ENCODE measurements at places on chromosomes 7 and 10.

- no peak for DNase-seq
These were observed 10.1 kb upstream of the ZNF107 start for GRCh38 chr7:64655811-64656210.

DNA sequence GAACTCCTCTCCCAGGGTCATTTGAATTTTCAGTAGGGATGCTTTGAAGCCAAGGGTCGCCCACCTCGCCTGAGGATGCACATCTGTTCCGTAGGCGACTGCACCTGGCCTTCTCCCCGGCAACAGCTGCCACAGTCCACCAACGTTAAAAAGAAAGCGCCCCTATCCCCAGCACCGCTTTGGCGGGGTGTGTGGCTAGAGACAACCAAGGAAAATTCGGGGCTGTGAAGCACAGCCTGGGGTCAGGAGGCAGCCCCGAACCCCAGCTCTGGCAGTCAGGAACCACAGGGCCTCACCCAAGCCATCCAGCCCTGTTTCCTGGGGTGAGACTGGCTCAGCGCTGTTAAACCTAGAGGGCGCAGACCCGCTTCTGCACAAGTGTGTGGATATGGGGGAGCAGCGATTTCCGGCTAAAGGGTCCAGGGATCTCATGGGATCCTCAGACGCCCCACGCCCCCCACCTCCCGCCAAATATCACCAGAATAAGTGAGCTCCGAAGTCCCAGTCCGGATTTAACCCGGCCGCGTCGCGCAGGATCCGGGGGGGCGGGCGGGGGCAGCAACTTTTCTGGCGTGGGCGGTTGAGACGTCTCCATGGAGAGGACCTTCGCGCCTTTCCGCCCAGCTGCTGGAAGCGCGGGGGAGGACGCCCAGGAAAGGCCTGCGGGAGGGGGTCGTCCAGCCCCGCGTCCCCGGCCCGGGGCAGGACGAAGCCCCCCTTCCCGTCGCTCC, 822 bp downstream of the ZC3HAV1L start:
- DNase-seq: no peak

GRCh38 chr7:73758581-73759138, 11.4 kb downstream of the CLDN3 start:
- no peak for DNase-seq

DNA sequence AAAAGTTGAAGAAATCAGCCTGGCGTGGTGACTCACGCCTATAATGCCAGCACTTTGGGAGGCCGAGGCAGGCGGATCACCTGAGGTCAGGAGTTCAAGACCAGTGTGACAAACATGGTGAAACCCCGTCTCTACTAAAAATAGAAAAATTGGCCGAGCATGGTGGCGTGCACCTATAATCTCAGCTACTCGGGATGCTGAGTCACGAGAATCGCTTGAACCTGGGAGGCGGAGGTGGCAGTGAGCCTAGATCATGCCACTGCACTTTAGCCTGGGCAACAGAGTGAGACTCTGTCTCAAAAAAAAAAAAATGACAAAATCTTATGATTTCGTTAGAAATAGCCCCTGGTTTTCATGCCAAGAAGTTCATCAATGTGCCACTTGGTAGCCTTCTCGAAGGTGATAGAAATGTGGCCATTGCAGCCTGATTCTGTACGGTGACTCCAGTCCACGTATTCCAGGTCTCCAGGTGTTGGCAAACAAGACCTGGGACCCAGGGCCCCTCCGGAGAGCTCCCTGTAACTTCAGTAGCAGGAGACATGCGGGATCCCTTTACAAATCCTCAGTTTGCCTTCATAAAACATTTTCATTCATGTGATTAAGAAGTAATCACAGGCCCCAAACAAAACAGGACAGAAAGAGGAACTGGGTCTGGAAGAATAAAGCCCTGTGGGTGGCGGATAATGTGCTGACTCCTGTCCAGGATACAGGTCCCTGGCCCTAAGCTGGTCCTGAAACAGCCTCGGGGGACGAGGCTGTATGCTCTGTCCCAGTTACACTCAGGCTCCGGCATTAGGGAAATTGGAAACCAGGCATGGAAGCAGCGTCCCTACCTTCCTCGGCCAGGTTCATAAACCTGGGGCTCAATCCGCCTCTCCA, 207.3 kb upstream of the SH2B2 start:
- DNase-seq: no peak

- no peak for DNase-seq
These were observed 376.8 kb downstream of the EXOC4 start for GRCh38 chr7:133629701-133630100.

- DNase-seq: no peak
These were observed 240.3 kb downstream of the GATA3 start for GRCh38 chr10:8294779-8295178.

DNA sequence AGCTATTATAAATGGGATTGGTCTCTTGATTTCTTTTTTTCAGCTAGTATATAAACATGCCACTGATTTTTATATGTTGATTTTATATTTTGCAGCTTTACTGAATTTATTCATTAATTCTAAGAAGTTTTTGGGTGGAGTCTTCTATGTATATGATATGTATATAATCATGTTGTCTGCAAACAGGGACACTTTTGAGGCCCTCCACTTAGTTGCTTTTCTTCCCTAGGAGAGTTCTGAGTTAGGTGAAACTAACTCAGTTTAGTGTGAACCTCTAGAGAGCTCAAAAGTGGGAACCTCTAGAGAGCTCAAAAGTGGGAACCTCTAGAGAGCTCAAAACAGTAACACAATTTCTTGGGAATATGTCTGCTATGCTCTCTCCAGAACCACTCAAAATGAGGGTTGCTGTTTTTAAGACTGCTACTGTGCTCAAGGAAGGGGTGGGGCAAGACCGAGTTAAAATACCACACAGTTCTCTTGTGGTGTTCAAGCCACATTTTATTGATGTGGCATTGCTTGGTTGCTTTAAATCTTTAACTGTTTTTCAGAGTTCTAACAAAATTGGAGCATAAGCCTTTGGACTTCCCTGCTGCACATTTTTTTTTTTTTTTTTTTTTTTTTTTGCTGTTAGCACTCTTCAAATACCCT, 13.2 kb downstream of the CCDC7 start:
- no peak for DNase-seq

DNA sequence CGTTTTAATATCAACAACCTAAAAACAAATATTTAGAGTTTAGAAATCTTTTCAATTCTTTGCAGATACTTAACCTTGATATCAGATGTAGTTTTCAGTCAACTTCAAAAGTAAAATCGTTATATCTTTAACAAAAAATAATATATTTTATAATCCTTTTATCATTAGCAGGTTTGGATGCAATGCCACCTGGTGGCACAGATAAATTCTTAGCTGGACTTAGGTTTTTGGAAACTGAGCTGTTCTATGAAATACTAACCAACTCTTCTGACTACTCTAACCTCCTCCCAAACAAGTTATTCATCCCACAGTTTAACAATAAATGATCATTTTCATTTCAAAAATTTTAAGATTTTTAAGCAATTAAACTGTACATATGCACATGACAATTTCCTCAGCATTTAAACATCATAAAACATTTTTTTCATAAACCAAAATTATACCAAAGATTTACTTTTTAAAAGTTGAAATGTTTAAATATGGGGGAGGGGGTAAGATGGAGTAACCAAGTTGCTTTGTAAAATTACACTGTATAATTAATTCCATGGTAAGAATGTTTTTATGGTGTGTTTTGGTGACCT, 56.9 kb downstream of the HIBADH start:
- DNase-seq: no peak

DNA sequence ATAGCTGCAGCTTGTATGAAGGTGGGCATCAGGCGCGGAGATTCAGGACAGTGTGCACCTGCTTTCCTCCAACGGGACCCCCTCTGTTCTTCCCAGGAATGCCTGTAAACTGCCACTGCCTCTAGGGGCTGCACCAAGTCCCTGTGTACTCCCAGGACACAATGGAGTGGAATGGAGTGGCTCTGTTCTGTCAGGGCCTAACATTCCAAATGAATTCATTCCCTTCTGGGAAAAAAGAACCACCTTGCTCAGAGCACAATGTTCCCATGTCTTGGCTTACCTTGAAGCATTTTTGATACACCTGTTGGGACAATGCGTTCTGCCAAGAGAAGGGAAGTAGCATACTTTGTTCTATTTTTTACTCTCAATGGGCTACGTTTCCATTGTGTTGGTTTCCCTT, 339.4 kb downstream of the FRMD4A start:
- no peak for DNase-seq

GRCh38 chr7:5357951-5358350, 65.7 kb downstream of the TNRC18 start:
- DNase-seq: no peak

- DNase-seq: no peak
These were observed at the start of gene HTRA1 for GRCh38 chr10:122461367-122461728. HTRA1 (plus strand) TSS chr10:122461553; CDS start chr10:122461653, 100 bp downstream.

DNA sequence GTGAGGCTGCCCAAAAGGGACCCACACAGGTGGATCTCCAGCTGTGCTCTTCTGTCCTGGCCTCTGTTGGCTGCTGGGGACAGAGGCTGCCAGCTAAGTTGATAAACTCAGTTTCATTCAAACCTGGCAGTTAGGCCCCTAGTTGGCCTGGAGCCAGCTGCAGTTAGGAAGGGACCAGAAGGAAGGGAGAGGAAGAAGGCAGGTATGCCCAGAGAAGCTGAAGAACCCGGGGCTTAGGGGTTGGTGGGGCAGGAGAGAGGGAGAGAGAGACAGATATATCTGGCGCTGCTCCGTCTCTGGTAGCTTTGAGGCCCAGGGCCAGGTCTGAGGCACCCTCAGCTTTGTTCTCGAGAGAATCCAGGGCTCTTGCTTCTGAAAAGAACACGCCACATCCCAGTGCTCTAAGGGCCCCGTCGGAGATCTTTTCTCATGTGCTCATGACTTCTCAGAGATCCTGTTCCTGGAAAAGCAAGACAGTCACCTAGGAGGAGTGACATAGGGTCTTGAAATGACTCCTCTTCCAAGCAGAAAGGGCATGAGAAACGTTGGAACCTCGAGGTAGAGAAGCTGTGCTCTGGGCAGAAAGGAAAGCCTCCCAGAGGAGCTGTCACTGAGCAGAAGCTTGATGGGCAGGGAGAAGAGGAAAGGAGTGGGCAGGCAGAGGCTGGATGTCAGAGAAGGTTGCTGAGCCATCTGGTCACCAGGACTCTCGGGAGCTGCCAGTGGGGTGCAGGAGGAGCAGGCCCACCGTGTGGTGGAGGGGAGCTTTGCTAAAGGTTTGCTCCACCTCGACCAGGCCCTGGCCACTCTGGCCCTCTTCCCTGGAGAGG, 153.6 kb downstream of the ARHGAP21 start:
- DNase-seq: no peak

GRCh38 chr10:11298116-11298515, 280.4 kb downstream of the CELF2 start:
- DNase-seq: no peak

GRCh38 chr7:30995536-30995935, 31.8 kb downstream of the GHRHR start:
- DNase-seq: no peak

GRCh38 chr10:93926613-93927012, 32.8 kb downstream of the SLC35G1 start:
- no peak for DNase-seq

- no peak for DNase-seq
These were observed 52.6 kb downstream of the PLEKHA8 start for GRCh38 chr7:30080818-30081217.

GRCh38 chr10:23111517-23112286, 16.3 kb downstream of the MSRB2 start:
- no peak for DNase-seq

- no peak for DNase-seq
These were observed 172.4 kb upstream of the NFE2L3 start for GRCh38 chr7:25979605-25980004.

GRCh38 chr10:124105045-124105444, 11.6 kb upstream of the CHST15 start:
- no peak for DNase-seq

GRCh38 chr7:372932-373791, 83.2 kb downstream of the FOXL3 start:
- DNase-seq: no peak

DNA sequence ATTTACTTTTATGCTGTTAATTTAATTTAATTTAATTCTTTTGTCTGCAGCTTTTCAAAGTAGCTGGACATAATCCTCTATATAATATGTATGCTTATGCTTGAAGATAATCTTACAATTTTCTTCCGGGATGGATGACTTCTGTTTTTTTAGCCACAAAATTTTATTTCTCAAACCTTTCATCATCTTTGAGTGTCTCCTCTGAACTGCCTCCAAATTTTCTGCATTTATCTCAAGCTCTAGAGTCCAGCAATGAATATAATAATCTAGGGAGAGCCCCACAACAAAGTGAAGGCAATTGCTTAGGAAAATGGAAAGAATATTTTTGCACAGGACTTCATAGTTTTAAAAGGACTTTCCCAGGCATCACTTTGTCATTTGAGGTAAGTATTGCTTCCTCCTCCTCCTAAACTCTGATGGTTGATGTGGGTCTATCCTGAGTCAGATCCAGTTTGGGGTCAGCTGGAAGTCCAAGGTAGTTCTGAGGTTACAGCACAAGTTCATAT, 53.7 kb upstream of the FAM3C start:
- no peak for DNase-seq

GRCh38 chr10:70528314-70528713, 49.7 kb downstream of the PALD1 start:
- DNase-seq: no peak

DNA sequence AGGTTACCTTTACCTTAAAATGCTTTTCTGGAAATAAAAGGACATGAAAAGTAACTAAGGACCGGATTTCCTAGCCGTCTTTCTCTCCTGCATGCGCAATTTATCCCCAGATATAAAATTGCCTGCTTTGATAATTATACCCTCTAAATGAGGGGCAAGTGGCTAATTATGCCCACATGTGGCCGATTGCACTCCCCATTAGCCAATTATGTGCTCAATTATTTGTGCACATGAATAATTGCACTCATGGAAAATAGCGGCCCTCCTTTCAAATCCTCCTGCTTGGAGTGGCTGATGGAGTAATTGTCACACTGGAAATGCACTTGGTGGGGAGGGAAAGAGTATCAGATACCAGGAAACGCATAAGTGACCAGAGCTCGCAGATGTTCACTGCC, 66.4 kb upstream of the ATRNL1 start:
- no peak for DNase-seq

DNA sequence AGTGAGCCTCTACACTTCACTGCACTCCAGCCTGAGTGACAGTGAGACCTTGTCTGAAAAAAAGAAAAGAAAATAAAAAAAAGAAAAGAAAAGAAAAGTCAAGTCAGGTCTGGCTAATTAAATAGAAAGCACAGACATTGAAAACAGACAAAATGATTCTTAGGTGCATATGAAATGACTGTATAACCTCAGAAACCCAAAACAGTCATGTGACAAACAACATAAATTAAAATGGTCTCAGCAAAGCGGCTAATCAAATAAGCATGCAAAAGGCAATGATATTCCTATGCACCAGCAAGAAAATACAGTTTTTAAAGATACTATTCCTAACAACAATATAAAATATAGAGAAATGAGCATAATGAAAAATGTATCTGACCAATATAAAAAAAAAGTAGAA, 38.3 kb downstream of the LRRC20 start:
- DNase-seq: no peak

GRCh38 chr10:58438340-58438871, 53.2 kb downstream of the TFAM start:
- DNase-seq: no peak
